Stimulated activated CD4-positive, alpha-beta T cell treated with anti-CD3 and anti-CD28 coated beads, TNF-alpha, amount 100 ng/mL, for 24 hours (primary cell): ENCODE measurements at places on chromosomes 3 and 15.

DNA sequence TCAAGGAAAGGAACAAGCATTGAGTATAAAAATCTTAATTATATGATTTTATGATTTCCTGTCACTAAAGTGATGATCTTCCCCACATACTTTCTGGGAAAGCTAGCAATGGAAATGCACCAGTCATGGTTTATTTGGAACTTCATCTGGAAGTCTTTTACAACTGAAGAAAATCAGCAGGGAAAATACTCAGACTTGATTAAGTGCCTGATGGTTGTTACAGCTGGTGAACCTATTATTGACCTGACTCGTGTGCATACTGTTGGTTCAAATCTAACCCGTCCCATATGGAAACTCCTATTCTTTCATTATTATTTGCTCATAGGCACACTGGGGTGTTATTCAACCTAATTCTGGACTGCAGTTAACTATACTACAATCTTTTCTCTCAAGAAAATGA, 701.8 kb upstream of the CCDC54 start:
- DNase-seq = no peak

DNA sequence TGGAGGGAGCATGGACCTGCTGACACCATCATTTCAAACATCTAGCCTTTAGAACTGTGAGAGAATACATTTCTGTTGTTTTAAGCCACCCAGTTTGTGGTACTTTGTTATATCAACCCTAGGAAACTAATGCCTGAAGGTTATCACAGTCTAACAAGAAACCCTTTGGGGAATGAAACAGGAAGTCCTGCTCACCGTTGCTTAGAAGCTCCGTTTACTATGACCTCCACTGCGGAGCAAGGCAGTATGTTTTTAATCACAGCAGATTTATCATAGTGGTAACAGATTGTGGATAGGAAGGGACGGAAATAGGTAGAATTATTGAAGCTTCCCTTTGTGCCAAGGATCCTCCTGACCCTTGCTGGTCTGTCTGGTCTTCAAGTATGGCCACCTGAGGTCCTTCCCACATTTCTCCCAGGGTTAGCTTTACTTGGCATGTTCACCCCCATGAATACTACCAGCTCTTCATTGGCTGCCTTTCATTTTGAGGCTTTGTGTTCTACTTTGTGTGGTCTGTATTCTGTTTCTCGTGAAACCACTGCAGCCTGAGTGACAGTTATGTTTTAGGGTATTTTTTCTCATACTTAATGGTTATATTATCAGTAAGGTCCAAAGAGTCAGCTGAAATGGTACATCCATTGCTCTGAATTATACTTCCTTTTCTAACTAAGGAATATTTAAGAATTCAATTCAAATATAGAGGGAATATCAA, 201.6 kb downstream of the CHST2 start:
- DNase-seq = no peak

- DNase-seq = no peak
Observed at GRCh38 chr15:72873379-72874233, 90.0 kb upstream of the ADPGK start.

GRCh38 chr3:34132069-34132692, 333.8 kb downstream of the PDCD6IP start:
- no peak for DNase-seq

GRCh38 chr15:39783244-39783820, 691 bp upstream of the FSIP1 start:
- DNase-seq = no peak

GRCh38 chr3:24220859-24221657, 273.6 kb downstream of the THRB start:
- DNase-seq = no peak

GRCh38 chr3:60967141-60967540, 284.1 kb downstream of the FHIT start:
- no peak for DNase-seq

DNA sequence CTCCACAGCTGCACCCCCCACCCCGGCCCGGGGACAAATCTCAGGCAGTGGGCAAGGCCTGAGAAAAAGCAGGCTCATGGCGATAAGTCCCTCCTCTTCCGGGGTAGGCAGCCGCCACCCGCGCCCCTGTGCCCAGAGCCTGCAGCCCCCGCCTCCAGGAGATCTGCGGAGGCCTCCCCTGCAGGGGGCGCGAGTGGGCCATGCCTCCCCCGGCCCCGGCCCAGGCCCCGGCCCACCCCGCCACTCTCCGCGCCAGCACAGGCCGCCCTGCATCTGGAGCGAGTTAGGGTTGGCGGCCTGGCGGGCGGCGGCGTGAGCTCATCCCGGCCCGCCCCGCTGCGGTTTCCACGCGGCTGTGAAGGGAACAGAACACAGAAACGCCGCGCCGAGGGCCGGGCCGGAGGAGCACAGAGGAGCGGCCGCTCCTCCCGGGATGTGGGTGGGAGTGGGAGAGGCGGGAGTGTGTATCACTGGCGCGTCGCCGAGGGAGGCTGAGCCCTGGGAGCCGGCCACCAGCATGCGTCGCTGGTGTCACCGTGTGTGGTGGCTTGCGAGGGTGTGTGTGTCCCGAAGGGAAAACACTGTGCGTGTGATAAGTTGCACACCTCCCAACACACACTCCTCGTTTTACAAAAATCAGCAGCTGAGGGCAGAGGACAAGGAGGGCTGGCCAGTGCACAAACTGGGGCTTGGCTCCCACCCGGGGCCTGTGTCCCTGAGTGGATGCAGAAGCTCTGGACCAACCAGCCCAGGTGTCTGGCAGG, 17.2 kb downstream of the MYL3 start:
- peak; percentile 68 for DNase-seq

GRCh38 chr3:49804141-49805041, 1.3 kb downstream of the INKA1 start:
- no peak for DNase-seq

DNA sequence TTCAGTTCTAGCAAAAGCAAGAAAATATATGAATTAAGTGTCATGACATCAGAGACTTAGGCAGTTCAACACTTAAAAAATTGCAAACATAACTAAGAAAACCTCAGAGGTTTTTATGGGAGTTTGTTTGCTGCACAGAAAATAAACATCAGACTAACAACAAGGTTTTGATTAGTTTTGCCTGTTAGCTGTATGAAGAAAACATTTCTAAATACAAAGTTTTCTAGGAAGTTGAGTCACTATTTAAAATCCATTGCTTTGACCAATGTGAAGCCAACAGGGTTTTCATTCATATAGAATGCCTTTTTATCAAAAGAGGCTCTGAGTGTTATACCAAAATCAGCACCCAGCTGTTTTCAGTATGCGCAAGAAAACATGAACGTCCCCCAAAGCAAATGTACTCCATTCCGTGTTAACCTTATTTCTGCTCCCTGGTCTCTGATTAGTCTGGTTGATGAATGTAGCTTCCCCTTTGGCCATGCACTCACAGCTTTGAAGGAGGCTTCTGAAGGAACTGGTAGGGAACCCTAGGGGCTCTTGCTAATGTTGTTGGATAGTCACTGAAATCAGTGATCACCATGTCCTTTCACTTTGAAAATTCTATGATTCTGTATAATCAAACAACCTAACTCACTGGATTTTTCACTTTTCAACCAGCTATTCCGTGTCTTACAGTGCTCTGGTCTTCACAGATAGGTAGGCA, 89.6 kb upstream of the TSEN2 start:
- DNase-seq = no peak

DNA sequence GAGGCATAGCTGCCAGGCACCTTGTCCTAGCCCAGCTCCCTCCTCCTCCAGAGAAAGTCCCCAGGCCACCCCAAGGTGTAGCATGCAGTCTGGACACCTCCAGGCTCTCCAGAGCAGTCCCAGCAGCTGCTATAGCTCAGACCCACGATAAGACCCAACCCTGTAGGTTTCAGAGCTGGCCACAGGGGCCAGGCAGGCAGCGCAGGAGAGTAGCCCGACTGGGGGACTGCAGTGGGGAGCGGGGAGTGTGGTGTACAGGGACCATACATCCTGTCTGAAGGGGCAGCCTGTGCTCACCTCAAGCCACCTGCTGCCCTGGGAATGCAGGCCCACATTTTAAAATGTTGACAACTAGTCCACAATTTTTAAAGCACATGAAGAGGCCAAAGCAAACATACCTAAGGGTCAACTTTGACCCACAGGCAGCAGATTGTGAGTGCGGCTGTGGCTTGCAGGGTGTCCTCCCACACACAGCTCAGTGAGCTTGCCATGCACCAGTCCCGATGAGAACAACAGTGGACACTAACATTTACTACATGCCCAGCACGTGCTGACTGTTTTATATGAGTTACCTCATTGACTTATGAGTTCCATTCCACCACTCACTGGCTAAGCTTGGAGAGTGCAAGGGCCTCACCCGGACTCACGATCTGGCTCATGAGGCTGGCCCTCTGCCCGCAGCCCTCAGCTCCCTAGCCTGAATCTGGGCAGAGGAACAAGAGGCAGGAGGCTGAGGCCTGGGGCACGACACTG, 81.4 kb downstream of the DNAJB8 start:
- DNase-seq = no peak

DNA sequence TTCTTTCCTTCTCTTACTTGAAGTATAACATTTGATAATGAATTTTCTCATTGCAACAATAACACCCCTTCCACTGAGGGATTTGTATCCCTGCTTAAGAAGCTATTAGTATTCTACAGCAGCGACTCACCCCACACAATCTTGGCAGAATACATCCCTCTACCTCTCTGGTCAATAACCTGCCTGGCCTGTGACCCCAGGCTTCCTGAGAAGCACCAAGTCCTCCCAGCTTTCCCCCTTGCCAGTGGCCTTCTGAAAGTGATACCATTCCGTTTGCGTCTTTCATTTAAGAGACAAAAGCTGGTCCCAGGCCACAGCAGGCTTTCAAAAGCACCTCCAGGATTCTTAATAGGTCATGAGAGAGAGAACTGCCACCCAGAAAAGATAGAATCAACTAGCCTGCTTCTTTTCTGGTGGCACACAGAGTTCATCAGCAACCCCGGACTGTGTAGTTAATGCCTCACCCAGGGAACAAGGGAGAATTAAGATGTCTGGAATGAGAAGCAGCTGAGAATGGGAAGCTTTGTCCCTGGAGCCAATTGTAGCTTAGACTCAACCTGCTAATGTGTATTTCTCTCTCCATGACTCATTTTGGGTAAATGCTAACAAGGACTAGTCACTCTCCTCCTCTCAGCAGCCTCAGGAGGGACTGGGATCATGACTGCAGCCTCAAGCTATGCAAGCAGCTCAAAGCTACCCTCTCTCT, 101.0 kb upstream of the CPNE4 start:
- no peak for DNase-seq

GRCh38 chr3:110397115-110397514, 674.5 kb upstream of the NECTIN3 start:
- no peak for DNase-seq

DNA sequence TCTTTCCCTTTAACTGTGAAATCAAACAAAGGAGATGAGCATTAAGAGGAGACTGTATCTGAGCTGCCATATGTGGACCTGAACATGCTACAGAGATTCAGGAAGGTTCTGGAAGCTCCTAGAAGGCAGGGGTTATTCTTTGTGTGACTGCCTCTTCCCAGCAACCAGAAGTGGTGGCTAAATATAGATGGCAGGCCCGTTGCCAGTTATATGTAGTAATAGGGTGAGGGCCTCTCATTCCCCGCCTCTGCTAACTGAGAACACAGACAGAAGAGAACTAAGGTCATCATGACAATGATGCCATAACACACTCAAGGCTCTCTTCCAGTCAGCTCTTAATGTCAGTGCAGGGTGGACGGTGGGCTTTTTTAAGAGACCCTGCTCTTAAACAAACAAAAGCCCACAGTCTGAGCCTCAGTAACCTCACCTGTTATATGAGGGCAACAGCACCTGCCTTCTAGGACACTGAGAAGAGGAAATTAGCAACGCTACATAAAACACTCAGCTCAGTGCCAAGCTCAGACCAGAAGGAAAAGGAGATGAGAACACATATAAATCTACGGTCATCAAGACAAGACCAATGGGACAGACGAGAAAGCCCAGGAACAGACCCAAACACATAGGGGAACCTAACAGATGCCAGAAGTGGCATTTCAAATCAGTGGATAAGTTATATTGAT, 22.3 kb downstream of the CFAP92 start:
- DNase-seq = no peak

GRCh38 chr3:97138914-97139541, 324.6 kb downstream of the EPHA6 start:
- no peak for DNase-seq

DNA sequence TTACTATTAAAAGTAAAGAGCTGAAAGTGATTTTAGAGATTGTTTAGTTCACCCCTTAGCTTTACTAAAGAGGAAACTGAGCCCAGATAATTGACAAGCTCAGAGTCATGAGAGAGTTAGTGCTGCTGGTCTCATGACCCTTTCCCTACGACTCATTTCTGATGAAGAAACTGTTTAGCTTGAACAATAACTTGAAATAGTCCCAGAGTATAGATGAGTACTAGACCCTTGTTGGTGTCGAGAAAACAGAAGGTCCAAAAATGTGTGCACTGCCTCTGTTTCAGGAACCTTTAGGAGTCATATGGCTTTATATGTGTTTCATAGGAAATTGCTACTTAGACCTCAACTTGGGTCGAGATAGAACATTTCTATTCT, 58.2 kb downstream of the IL16 start:
- DNase-seq = no peak

GRCh38 chr3:47342151-47342550, 38.7 kb upstream of the PTPN23 start:
- DNase-seq = no peak

DNA sequence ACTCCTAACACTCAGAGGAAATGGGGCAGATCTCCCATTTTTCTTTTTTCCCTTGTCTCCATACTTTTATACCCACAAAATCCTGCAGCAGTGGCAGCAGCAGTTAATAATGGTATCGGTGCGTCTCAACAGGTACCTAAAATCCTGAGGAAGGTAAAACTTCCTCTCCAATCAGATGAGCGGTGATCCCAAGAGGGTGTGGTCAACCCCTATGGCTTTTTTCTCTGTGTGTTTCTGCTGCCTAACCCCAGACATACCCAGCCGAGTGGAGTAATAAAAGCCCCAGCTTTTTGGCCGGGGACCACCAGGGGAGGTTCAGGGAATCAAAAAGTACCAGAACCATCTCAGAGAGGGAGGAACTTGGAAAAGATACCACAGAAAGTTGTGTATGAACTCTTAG, 9.1 kb downstream of the GK5 start:
- DNase-seq = no peak

DNA sequence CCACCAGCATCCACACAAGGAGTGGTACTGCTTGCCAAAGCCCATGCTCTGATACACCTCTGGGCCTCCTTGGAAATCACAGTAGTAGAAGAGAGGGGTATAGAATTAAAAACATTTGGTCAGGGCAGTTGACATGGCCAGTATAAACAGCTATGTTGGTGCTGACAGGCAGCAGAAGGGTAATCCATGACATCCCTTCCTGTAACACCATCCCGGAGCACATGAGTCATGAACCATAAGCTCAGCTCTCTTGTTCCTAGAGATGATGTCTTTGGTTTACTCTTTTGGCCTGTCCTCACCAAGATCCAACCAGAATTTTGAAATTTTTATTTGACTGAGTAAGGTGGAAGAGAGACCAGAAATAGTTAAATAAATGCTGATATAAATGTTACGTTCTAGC, 132.6 kb upstream of the CTDSPL start:
- DNase-seq = no peak

DNA sequence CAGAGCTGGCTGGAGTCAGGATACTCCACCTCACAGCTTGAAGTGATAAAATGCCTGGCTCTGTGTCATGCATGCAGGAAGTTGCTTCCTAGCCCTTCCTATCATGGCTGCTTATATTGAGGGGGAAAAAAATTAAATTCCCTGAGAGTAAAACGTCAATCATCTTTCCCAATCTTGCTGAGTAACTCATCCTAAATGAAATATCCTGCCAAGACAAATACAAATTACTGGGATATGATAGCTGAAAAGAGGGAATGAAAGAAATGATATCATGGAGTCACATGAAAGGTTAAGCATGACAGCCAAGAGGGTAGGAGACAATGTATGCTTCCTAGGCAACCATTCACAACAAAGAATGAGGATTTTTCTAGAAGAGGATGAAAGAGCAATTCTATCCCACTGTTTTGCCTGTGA, 110.6 kb downstream of the ABI3BP start:
- no peak for DNase-seq
